HuH-7 (cell line): ENCODE measurements at places on chromosomes 12 and 14.

- no peak for DNase-seq
Measured at GRCh38 chr12:19498099-19498498, 58.8 kb downstream of the AEBP2 start.

DNA sequence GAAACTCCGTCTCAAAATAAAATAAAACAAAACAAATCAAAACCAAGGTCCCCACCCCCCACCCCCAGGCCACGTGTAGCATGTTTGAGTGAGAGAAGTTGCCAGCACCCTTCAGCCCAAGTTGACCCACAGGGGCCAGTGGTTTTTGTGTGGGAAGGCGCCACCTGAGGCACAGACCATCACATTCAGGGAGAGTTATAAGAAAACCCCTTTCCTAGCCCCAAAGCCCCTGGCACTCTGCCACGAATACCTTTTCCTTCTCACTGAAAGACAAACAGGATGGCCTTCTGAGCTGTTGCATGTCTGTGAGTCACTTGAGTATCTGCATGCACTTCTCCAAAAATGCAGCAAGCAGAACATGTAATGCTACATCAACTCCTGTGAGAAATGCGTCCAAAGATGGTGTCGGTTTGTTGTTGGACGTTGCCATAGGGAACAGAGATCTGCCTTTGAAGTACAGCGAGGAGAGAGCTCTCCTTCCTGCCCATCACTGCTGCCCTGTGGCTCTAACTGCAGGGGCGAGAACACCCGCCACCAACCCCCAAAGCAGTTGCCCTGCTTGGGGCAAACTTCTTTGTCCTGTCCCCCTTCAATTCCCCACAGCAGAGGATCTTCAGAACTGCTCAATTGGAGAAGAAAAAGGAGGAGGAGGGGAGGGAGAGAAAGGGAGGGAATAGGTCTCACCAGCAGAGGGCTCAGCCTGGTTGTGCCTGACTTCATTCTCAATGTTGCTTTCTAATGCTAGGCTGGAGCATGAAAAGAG, 2.7 kb upstream of the TRAF3 start:
- peak; percentile 89 for DNase-seq

DNA sequence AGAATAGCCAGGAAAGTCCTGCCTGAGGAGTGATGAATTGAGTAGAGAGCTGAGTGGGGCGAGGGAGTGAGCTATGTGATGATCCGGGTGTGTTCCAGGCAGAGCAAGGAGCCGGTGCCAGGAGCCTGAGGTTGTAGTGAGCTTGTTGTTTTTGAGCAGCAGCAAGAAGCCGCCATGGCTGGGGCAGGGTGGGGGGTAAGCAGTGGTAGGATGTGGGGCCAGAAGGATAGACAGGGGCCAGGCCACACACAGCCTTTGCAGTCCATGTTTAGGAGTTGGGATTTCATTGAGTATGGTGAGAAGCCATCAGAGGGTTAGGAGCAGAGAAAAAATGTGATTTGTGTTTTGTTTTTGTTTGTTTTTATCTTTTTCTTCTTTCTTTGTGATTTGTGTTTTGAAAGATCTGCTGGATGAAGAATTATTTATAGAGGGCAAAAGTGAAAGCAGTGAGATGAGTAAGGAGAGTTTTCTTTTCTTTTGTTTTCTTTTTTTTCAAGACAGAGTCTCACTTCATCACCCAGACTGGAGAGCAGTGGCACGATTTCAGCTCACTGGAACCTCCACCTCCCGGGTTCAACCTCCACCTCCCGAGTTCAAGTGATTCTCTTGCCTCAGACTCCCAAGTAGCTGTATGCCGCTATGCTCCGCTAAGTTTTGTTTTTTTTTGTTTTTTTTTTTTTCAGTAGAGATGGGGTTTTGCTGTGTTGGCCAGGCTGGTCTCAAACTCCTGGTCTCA, 92.3 kb upstream of the BCAT1 start:
- DNase-seq = no peak

DNA sequence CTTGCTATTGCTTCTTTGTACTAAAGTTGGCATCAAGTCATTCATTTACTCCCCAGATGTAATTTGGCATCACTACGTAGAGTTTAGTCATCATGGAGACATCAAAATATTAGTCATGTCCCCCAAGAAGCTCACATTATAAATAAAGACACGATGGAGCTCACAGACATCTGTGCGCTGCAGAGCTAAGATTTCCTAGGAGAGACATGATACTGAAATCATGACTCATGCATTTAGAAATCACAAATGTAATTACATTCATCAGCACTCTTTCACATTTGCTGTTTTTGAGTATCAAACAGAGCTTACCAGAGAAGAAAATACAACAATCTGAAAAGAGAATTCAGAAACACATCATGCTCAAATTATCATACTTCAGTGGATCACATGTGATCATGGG, 169.8 kb downstream of the LRIG3 start:
- DNase-seq = no peak

DNA sequence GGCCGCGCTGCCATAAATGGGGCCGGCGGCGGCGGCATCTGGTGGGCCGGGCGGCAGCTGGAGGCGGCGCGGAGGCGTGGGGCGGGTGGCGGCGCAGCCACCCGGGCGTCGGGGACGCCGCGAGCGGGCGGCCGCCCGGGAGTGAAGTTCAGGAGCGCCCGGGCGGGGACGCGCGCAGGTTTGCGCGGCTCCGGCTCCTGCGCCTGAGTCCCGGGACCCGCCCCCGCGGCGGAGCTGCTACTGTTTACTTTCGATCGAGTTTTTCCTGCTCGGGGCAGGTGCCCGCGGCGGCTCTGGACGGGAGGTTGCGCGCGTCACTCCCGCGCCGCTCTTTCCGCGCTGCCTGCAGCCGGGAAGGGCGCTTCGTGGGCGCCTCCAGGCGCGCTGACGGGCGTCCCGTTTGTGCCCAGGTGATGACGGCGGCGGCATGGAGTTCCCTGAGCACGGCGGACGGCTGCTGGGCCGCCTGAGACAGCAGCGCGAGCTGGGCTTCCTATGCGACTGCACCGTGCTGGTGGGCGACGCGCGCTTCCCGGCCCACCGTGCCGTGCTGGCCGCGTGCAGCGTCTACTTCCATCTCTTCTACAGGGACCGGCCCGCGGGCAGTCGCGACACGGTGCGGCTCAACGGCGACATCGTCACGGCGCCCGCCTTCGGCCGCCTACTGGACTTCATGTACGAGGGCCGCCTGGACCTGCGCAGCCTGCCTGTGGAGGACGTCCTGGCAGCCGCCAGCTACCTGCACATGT, at the start of gene ZBTB42:
TSS of gene ZBTB42 (plus strand) at position 331 of the 749 bp plus-strand sequence. CDS start at position 428, 97 bp downstream.
- peak; percentile 74 for DNase-seq

DNA sequence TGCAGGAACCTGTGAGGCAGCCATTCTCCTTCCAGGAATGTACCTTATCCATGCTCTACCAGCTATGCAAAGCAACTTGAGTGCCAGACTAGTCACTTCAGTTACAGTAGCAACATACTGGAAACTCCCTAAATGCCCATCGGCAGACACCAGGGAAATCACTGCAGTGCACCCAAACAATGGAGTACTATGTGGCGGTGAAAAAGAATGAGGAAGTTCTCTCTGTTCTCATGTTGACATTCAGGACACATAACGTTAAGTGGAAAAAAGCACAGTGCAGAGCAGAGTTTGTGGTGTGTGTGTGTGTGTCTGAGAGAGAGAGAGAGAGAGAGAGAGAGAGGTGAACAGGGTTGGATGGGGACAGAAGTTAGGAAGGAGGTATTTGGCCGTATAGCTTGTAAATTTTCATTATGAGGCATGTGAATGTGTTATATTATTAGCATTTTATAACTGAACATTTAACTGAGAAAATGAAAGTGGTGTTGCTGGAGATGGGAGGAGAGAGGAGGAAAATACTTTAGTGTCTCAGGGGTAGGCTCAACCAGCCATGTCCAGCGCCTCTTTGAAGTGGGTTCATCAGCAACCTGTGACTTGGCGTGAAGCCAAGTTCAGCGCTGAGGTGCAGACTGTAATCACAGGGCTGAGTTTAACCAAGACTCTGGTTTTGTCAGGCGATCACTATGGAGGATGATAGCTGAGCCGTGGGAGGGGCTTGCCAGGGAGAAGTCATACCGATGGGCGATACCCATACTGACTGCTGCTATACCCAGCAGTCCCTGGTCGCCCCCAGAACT, 17.3 kb downstream of the TNFAIP2 start:
- DNase-seq = no peak
